ENCODE measurements at places on chromosomes 13 and 19. TPM values are rescaled to one million over a fixed set of nuclear protein-coding genes. Genes with fewer than 3 reads are reported as not detected.

GRCh38 chr13:46620029-46620428 is 67.1 kb downstream of the LRCH1 start:
- H3K4me1 ChIP-seq, result peaks cover 86% of the 10 kb centered on the region
- no peaks in the 10 kb centered on the region for H3K36me3 ChIP-seq
- no peak for DNase-seq
- no peaks in the 10 kb centered on the region for H3K27me3 ChIP-seq

DNA sequence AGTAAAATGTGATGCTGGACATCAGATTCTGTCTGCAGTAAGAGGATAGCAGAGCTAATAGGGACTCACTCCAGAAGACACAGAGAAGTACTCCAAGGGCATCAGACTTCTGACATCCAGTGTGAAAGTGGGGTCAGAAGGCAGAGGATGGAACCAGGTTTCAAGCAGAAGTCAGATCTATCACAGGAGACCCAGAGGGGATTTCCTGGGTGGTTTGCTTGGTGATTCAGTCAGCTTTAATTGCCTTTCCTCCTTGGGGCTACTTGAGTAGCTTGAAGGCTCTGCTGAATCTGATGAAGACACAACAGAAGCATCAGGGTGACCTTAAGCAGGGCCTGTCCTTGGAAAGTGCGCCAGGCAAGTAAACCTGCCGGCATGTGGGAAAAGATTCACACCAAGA is 300.6 kb downstream of the COG6 start:
- no peak overlapping the region for H3K27ac ChIP-seq
- peaks cover 13% of the 10 kb centered on the region for H3K4me1 ChIP-seq
- DNase-seq, result no peak
- H3K4me3 ChIP-seq, result no peak overlapping the region
- no peaks in the 10 kb centered on the region for H3K36me3 ChIP-seq

GRCh38 chr13:39565036-39565949 is 37.7 kb downstream of the LHFPL6 start:
- peak overlapping the region; percentile 2 for H3K4me3 ChIP-seq
- DNase-seq, result peak; percentile 57
- H3K27ac ChIP-seq, result peak overlapping the region; percentile 64
- H3K27me3 ChIP-seq, result no peaks in the 10 kb centered on the region
- no peaks in the 10 kb centered on the region for H3K36me3 ChIP-seq

- peak overlapping the region; percentile 92 for H3K27ac ChIP-seq
- peak; percentile 96 for DNase-seq
- H3K27me3 ChIP-seq, result peaks cover 2% of the 10 kb centered on the region
- H3K4me1 ChIP-seq, result peaks cover 7% of the 10 kb centered on the region
- H3K36me3 ChIP-seq, result peaks cover 16% of the 10 kb centered on the region
Measured at GRCh38 chr19:49210108-49210900, 52.7 kb downstream of the TRPM4 start.

Gene IFNL1
- total RNA-seq, result not detected

- H3K4me1 ChIP-seq, result no peaks in the 10 kb centered on the region
- H3K27me3 ChIP-seq, result no peaks in the 10 kb centered on the region
- no peak overlapping the region for H3K27ac ChIP-seq
- H3K4me3 ChIP-seq, result no peak overlapping the region
- DNase-seq, result no peak
- H3K36me3 ChIP-seq, result peaks cover 28% of the 10 kb centered on the region
Measured at GRCh38 chr19:18137242-18137641, 15.7 kb upstream of the PIK3R2 start.

DNA sequence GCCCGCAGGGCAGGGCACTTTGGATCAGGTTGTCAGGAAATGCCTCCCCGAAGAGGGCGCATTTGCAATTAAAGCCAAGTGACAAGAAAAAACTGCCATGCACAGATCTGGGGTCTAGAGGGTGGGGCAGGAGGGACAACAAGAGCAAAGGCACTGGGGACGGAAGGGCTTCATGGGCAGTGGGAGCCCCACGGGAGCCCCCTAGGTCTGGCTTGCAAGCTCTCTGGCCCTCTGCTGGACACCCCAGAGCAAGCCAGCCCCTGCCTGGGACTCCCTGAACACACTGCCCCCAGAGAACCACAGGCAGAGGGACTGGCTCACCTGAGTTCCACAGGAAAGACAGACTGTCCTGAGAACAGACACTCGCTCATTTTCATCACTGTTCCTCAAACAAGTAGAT is 30.2 kb upstream of the C19orf12 start:
- no peak overlapping the region for H3K27ac ChIP-seq
- H3K36me3 ChIP-seq, result no peaks in the 10 kb centered on the region
- no peak overlapping the region for H3K4me3 ChIP-seq
- no peaks in the 10 kb centered on the region for H3K4me1 ChIP-seq
- no peaks in the 10 kb centered on the region for H3K27me3 ChIP-seq

GRCh38 chr13:97627566-97627965 is 193.6 kb downstream of the RAP2A start:
- 0 out of 2 replicates have a peak overlapping the region, but pooled peaks have one; percentile 20 for H3K27ac ChIP-seq
- H3K4me3 ChIP-seq, result no peak overlapping the region
- H3K36me3 ChIP-seq, result peaks cover under 1% of the 10 kb centered on the region
- peaks cover 10% of the 10 kb centered on the region for H3K4me1 ChIP-seq
- peak; percentile 26 for DNase-seq

- DNase-seq, result no peak
- no peak overlapping the region for H3K27ac ChIP-seq
- no peaks in the 10 kb centered on the region for H3K4me1 ChIP-seq
- H3K4me3 ChIP-seq, result no peak overlapping the region
Measured at GRCh38 chr13:24452044-24452443, 60.5 kb downstream of the PARP4 start.

GRCh38 chr13:105312906-105313305 is 1222.6 kb downstream of the EFNB2 start:
- H3K27me3 ChIP-seq, result no peaks in the 10 kb centered on the region
- peaks cover 3% of the 10 kb centered on the region for H3K36me3 ChIP-seq
- no peak for DNase-seq
- 0 out of 2 replicates have a peak, but pooled peaks cover 4% of the 10 kb centered on the region for H3K4me1 ChIP-seq
- H3K4me3 ChIP-seq, result no peak overlapping the region

Gene ZNF420
- 12.3 TPM for total RNA-seq

- H3K4me1 ChIP-seq, result peaks cover 33% of the 10 kb centered on the region
- no peaks in the 10 kb centered on the region for H3K27me3 ChIP-seq
- no peaks in the 10 kb centered on the region for H3K36me3 ChIP-seq
- no peak overlapping the region for H3K27ac ChIP-seq
- DNase-seq, result no peak
- H3K4me3 ChIP-seq, result no peak overlapping the region
Measured at GRCh38 chr13:109126891-109127641, 497.7 kb downstream of the MYO16 start.

DNA sequence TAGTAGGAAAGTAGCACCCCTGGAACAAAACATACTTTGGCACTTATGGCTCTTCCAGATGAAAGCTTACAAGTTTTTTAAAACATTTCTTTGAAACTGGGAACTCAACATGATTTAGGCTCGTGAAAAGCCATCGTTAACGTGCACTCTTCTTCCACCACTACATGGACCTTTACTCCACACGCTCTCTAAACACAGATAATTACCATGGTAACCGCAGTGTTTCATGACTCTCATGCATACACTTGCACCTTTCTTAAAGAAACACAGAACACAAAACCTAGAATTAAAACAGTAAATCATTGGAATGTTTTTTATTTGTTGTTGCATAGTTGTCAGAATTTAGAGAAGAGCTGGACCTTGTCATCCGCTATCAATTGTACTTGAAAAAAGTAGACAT is 154.3 kb downstream of the FGF9 start:
- no peak overlapping the region for H3K27ac ChIP-seq
- H3K36me3 ChIP-seq, result no peaks in the 10 kb centered on the region
- H3K4me1 ChIP-seq, result peaks cover 8% of the 10 kb centered on the region
- no peaks in the 10 kb centered on the region for H3K27me3 ChIP-seq
- no peak overlapping the region for H3K4me3 ChIP-seq
- DNase-seq, result no peak

- no peaks in the 10 kb centered on the region for H3K27me3 ChIP-seq
- no peaks in the 10 kb centered on the region for H3K36me3 ChIP-seq
- H3K4me1 ChIP-seq, result no peaks in the 10 kb centered on the region
- no peak overlapping the region for H3K4me3 ChIP-seq
Measured at GRCh38 chr13:31717583-31717982, 21.7 kb upstream of the RXFP2 start.

- peak; percentile 63 for DNase-seq
- peaks cover 6% of the 10 kb centered on the region for H3K4me1 ChIP-seq
- peaks cover 49% of the 10 kb centered on the region for H3K27me3 ChIP-seq
- H3K4me3 ChIP-seq, result peak overlapping the region; percentile 71
- H3K36me3 ChIP-seq, result no peaks in the 10 kb centered on the region
- no peak overlapping the region for H3K27ac ChIP-seq
Measured at GRCh38 chr19:18000915-18001776, 6.8 kb upstream of the ARRDC2 start.

DNA sequence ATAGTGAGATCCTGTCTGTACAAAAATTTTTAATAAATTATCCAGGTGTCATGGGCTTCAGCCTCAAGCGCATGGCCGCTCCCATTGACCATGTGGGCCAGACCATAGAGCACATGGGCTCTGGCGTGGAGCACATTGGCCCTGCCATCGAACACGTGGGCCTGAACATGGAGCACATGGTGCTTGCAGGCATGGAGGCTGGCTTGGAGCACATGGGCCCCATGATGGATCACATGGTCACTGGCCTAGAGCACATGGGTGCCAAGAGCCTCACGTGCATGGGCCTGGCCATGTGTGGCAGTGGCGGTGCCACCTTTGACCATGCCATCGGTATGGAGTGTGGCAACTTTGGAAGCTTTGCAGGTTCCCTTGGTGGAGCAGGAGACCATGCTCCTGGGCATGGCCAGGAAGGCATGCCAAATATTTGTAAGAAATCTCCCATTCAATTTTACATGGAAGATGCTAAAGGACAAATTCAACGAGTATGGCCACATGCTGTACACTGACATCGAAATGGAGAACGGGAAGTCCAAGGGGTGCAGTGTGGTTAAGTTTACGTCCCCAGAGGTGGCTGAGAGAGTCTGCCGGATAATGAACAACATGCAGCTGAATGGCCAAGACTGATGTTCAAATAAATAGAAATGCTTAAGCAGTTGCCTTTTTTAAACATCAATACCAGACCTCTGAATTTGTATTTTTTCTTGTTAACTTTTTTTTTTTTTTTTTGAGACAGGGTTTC is 21.3 kb upstream of the SLC1A5 start:
- H3K4me3 ChIP-seq, result no peak overlapping the region
- H3K36me3 ChIP-seq, result no peaks in the 10 kb centered on the region
- H3K27ac ChIP-seq, result no peak overlapping the region
- peaks cover 10% of the 10 kb centered on the region for H3K4me1 ChIP-seq
- no peak for DNase-seq
- no peaks in the 10 kb centered on the region for H3K27me3 ChIP-seq

Measured in WTC11 (cell line).